ENCODE measurements at places on chromosomes 5 and 9. TPM values are rescaled to one million over a fixed set of nuclear protein-coding genes. Genes with fewer than 3 reads are reported as not detected.

DNA sequence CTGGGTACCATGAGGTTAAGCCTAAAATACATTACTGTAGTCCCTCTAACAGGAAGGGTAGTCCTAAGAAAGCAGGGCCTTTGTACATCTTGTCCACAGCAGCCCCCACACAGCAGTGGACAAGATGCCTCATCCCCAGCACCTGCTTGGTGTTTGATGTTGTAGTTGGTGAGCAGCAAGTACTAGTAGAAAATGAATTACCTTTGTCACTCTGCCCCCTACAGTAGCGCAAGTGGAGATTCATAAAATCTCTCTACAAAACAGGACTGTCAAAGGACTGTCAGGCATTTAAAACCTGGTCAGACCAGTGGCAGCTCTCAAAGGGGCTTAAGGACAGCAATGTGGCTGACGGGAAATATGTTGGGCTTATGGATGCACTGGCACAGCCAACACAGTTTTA lies 122.5 kb downstream of the TMEM174 start:
- DNase-seq = no peak

DNA sequence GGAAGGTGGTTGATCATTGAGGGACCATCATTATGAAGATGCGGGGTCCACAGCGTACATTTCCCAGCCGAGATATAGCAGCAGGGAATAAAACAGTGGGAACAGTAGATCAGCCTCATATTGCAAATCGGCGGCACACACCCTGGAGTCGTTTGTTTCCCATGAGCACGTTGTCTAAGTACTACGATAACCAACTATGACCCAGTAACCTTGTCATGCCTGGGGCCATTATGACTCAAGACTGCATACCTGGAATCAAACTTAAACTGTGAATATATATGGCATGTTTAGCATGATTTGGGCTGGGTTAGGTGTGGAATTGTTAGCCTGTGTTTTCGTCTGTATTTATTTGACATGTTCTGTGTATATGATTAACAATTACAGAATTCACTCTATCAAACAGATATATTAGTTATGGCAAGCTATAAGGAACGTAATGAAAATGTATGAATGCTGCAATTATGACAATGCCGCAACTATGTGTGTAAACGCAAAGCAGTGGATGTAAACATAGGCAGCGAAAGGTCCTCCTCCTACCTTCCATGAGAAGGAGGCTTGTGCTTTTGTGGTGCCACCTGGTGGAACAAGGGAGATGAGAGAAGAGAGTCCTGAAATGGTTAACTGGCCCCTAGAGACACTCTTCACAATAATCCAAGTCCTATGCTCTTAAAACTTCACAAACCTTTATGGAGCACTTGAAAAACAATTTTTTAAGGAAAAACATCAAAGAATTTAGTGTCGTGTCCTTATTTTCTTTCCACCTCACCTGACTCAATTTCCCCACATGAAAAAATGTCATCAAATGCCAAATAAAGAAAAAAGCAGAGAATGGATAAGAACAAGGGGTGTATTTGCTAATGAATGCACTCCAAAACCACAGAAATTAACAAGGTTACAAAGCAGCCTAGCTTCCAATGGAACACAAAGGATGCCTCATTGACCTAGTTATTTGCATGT lies 47.1 kb downstream of the SEMA5A start:
- DNase-seq = peak; percentile 47

GRCh38 chr5:54571462-54571861 lies 53.9 kb downstream of the SNX18 start:
- DNase-seq = no peak

GRCh38 chr9:98943682-98944056 lies at the start of gene COL15A1:
TSS of gene COL15A1 (plus strand) at chr9:98943907. CDS start at chr9:98944062, 155 bp downstream.
- no peak for DNase-seq

The DPYSL3 gene
- total RNA-seq = 9.0 TPM

The IFNB1 gene
- total RNA-seq = not detected

The TMC1 gene
- 0.46 TPM for total RNA-seq

The REEP2 gene
- total RNA-seq = 2.2 TPM

- DNase-seq = no peak
These were observed 2.4 kb upstream of the PITX1 start for GRCh38 chr5:135036405-135036804.

- no peak for DNase-seq
These were observed 534.5 kb downstream of the EBF1 start for GRCh38 chr5:158565017-158565789.

- no peak for DNase-seq
These were observed 51.5 kb downstream of the PSD2 start for GRCh38 chr5:139847091-139847490.

The SERF1A gene
- 0.94 TPM for total RNA-seq

- DNase-seq = no peak
These were observed 750.3 kb downstream of the PRELID2 start for GRCh38 chr5:145084834-145085233.

GRCh38 chr5:59713498-59713844 lies 180.1 kb downstream of the PDE4D start:
- no peak for DNase-seq

GRCh38 chr9:79001012-79001411 lies 570.8 kb upstream of the TLE4 start:
- DNase-seq = no peak

GRCh38 chr9:130237763-130238524 lies 27.6 kb upstream of the HMCN2 start:
- DNase-seq = no peak

DNA sequence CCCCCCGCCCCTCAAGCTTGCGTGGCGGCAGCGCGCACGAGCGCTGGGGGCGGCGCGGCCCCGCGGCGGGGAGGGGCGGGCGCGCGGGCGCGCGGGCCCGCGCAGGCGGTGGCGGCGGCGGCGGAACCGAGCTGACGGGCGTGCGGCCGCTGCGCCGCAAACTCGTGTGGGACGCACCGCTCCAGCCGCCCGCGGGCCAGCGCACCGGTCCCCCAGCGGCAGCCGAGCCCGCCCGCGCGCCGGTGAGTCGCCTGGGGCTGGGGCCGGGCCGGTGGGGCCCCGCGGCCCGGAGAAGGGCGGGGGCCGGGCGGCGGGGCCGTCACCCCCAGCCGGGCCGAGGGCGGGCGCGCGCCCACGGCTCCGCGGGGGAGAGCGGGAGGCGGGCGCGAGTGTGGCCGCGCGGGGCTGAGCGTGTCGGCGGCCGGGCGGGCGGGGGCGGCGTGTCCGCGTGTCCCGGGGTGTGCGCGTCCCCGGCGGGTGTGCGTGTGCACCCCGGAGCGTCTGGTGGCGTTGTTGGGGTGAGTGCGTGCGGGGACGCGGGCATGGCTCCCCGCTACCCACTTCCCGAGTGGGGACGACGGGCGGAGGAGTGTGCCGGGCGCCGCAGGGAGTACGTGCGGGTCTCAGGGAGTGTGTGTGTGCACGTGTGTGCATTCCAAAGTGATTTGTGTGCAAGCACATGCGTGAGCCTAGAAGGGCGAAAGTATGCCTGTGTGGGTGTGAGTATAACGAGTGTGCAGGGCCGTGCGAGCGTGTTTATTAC lies at the start of gene NEK6:
TSS of gene NEK6 (plus strand) at position 106 of the 763 bp plus-strand sequence. CDS start 44,016 bp downstream, outside the sequence.
- DNase-seq = no peak

DNA sequence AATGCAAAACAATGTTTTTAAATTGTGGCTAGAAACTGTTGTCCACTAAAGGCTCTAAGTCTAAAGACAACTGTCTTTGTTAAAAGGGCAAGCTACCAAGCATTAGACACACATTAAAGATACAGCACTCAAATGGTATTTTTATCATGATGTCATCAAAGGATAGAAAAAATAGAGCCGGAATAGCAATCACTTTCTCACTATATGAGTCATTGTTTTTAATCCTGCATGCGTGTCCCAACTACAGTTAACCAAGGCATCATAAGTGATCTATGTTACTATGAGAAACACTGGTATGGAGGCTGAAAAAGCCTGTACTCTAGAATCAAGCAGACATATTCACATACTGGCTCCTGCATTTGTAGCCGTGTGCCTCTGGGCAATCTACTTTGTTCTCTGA lies 1.9 kb upstream of the PJA2 start:
- DNase-seq = no peak

DNA sequence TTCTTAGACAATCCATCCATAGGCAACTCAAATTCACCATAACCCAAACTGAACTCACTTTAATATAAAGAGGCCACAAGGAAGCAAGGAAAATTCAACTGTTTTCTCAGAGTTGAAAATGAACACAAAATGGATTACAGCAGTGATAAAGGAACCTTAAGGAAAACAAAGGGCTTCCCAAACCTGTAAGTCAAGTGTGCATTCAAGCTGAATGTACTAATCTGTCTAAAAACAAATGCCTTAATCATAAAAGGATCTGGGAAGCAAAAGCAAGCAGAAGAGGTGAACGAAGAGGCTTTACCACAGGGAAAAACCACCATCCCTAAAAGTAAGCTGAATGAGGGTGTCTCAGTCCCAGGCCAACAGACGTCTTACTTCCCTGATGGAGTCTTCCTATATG lies 13.6 kb downstream of the FBXW11 start:
- no peak for DNase-seq

The IL5 gene
- total RNA-seq = not detected
